ENCODE measurements at places on chromosomes 7 and 10. TPM values are rescaled to one million over a fixed set of nuclear protein-coding genes. Genes with fewer than 3 reads are reported as not detected.

DNA sequence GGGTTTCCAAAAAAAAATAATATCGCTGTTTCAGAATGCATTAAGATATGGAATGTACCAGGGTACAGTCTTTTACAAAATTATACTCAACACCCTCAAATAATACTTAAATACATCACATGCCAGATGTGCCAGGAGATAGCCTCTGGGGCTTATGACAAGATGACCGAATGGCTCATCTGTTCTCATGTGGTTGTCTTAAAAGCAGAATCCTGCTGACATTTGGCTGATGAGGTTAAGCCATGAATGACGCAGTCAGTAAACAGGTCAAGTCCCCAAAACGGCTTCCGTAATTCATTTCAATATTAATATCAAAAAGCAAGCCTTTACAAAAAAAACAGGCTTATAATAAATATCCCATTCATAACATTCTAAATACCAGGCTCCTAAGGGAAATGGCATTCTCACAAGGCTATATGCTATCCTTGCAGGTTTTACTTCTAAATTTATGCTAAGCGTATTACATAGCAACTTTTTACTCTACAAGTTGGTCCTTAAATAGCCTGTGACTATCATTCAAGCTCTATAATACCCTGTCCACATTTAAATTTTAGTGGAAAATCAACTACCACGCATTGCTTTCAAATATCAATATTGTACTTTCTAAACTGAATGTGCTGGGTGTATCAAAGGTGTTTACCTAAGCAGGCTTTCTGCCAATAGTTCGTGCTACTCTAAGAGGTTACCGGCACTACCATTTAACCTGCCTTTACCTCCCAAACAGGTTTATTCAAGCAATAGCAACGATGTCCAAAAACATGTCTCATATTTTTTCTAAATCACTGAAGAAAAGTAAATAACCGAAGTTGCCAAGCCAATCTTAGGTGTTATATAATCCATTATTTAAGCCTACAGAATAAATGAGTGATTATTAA is 15.6 kb downstream of the SMURF1 start:
- DNase-seq, result no peak

DNA sequence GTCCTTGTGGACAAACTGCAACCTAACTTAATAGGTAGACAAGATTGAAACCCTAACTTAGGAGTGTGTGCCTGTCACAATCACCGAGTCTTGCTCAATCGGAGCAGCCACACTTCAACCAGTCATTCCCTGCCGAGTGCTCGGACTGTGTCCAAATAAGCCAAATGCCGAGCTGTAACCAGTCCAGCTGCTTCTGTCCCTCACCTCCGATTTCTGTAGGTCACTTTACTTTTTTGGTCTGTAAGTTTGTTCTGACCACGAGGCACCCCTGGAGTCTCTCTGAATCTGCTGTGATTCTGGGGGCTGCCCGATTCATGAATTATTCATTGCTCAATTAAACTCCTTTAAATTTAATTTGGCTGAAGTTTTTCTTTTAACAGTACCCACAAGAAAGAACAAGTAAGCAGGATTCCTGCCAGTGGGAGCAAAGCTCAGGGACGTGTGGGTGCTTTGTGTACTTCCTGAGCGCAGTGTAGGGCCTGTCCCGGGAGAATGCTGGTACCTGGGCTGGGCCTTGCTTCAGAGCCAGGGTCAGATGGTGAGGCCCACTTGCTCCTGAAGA is 140.1 kb downstream of the ACTR3B start:
- DNase-seq, result no peak

DNA sequence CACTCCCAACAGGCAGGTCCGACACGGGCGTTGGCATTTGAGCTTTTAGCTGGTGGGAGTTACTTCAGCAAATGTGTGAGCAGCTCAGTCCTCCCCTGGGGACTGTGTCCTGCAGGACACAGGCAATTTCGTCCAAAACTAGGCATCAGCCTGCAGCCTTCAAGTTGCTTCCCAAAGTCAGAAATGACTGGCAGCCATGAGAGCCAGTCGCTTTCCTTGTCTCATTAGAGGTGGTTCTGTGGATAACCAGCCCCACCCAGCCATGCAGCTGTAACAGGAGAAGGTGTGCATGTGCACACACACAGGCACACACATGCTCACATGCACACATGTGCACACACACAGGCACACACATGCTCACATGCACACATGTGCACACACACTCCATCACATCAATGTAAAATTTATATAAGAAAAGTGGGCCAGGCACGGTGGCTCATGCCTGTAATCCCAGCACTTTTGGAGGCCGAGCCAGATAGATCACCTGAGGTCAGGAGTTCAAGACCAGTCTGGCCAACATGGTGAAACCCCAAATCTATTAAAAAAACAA is 138.8 kb upstream of the TCERG1L start:
- no peak for DNase-seq

DNA sequence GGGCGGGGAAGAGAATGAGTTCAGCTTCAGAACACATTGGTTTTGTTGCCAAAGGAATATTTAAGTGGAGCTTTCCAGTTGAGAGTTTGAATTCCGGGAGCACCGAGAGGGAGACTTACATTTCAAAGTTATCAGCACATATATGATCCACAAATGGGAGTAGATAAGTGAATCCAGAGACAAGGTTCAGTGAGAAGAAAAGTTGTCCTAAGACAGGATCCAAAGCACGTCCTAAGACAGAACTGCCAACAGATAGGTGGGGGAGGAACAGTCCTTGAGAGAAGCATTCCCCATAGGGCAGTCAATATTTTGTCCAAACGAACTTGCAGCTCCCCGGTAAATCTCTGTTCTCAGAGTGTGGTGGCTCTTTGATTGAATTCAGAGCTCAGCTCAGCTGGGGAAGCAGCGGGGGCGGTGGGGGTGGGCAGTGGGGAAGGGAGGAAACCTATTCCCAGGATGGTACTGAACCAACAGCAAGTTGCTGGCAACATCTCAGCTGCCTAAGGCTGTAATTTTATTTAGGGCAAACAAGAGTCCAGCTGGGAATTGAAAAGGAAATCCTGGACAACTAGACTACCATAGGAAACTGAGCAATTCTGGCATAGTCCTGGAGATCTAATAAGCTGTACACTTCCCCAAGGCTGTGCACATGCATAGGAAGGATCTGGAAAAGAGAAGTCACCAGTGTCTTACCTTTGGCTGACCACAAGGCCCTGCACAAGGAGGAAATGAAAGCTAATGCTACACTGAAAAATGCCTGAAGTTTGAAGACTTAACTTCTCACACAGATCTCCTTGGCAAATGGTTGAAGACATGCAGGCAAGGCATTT is 94.2 kb upstream of the CXCL12 start:
- DNase-seq, result no peak

GRCh38 chr10:6920072-6921019 is 340.3 kb upstream of the PRKCQ start:
- peak; percentile 62 for DNase-seq

GRCh38 chr10:77308084-77308732 is 329.4 kb downstream of the KCNMA1 start:
- no peak for DNase-seq

- DNase-seq, result no peak
These were observed 119.8 kb downstream of the SPAG6 start for GRCh38 chr10:22464966-22465629.

- no peak for DNase-seq
These were observed 202.8 kb upstream of the DKK1 start for GRCh38 chr10:52111101-52111891.

- DNase-seq, result peak; percentile 44
These were observed at the start of gene SCIN for GRCh38 chr7:12570534-12571461. SCIN (plus strand) TSS chr7:12570720; CDS start chr7:12570787, 67 bp downstream.

DNA sequence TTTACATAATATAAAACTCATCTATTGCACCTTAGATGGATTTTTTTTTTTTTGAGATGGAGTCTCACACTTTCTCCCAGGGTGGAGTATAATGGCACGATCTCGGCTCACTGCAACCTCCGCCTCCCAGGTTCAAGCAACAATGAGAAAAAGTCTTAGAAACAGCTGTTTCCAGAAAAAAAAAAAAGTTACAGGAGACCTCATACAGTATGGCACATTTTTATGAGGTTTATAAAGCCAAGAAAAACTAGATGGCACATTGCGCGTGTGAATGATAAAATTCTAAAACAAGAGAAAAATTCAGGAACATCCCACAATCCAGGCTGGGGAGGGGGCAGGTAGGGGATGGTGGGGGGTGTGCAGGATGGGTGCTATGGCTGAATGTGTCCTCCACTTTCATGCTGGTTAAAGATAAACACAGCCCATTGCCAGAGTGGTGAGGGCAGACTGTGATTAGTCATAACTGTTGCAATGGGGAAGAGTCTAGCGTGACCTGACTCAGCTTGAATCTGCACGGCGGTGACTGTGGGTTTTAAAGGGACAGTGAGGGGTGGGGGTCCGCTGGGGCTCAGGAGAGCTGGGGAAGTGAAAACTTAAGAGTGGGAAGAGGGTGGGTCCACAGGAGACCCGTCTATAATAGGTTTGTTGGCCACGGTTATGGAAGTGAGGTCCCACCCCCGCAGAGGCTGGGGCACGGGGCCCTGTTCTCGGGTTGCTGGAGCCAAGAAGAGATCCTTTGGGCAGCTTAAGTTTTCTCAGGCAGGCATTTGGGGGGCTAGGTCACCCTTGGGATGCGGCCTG is 11.9 kb upstream of the LRRC27 start:
- DNase-seq, result no peak

- DNase-seq, result no peak
These were observed 655.6 kb downstream of the LRMDA start for GRCh38 chr10:76086761-76087639.

DNA sequence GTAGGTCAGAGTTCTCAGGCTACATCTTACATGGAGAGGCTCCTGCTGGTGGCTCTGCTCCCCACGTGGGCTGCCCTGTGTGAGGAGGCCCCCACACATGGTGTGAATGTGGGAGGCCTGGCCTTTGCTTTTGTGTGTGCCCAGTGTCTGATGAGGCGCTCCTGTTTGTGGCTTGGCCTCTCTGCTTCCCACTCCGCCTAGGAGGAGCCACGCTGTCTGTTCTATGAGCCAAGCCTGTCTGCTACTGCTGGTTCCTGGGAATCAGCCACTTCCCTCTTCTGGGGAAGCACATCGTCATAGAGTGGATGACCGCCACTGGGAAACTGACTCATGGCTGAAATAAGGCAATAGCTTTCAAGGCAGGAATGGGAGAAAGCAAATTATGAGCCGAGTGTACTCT is 87.1 kb downstream of the CYP26A1 start:
- no peak for DNase-seq

GRCh38 chr10:112132435-112132834 is 51.1 kb downstream of the GPAM start:
- no peak for DNase-seq

DNA sequence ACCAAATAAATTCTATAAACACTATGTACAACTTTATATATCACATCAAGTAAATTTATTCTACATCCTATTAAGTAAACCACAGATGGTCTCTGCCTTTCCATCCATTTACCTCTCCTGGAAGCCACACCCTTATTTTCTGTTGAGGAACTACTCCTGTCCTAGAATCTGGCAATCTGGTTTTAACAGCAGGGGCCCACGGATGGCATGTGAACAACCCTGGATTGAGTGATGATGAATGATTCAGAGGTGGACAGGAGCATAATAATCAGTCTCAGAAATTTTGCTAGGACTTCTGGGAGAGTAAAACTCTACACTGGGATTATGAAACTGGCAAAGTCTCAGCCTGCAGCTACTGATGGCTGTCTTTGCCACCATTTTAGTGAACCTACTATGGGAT is 54.1 kb downstream of the CDK6 start:
- DNase-seq, result no peak

The PTPRN2 gene
- total RNA-seq, result 0.42 TPM

The VAX1 gene
- not detected for total RNA-seq

The OPN4 gene
- total RNA-seq, result not detected

The ABCB4 gene
- 0.44 TPM for total RNA-seq

The FAM25A gene
- not detected for total RNA-seq

The VWA2 gene
- total RNA-seq, result not detected

The NEURL1 gene
- 1.6 TPM for total RNA-seq

The TLL2 gene
- not detected for total RNA-seq

Measured in CD8-positive, alpha-beta memory T cell (primary cell).